ENCODE measurements at places on chromosomes 1 and 21.

GRCh38 chr1:155294520-155295182 is 6.6 kb downstream of the PKLR start:
- no peak for DNase-seq

GRCh38 chr1:46173361-46173856 is 1.5 kb upstream of the TSPAN1 start:
- no peak for DNase-seq

GRCh38 chr1:98749152-98749756 is 87.7 kb downstream of the SNX7 start:
- DNase-seq, result no peak

- DNase-seq, result no peak
Observed at GRCh38 chr1:23557471-23558124, 1.7 kb downstream of the ID3 start.

DNA sequence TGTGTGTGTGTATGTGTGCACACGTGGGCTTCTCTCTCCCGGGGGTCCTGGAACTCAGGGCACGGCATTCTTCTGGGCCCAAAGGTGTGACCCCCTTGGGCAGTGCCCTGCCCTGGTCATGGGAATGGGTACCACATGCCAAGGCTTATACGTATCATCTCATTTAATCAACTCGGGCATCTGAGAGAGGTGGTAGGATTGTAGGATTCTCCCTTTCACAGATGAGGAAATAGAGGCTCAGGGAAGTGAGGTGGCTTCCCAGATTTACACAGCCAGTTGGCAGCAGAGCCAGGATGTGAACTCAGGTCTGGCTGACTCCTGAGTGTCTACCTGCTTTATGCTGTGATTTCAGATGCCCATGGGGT is 15.2 kb downstream of the MYOM3 start:
- DNase-seq, result no peak

- DNase-seq, result no peak
Observed at GRCh38 chr1:87852410-87853161, 523.9 kb downstream of the LMO4 start.

GRCh38 chr1:29832471-29832870 is 596.1 kb downstream of the PTPRU start:
- no peak for DNase-seq

DNA sequence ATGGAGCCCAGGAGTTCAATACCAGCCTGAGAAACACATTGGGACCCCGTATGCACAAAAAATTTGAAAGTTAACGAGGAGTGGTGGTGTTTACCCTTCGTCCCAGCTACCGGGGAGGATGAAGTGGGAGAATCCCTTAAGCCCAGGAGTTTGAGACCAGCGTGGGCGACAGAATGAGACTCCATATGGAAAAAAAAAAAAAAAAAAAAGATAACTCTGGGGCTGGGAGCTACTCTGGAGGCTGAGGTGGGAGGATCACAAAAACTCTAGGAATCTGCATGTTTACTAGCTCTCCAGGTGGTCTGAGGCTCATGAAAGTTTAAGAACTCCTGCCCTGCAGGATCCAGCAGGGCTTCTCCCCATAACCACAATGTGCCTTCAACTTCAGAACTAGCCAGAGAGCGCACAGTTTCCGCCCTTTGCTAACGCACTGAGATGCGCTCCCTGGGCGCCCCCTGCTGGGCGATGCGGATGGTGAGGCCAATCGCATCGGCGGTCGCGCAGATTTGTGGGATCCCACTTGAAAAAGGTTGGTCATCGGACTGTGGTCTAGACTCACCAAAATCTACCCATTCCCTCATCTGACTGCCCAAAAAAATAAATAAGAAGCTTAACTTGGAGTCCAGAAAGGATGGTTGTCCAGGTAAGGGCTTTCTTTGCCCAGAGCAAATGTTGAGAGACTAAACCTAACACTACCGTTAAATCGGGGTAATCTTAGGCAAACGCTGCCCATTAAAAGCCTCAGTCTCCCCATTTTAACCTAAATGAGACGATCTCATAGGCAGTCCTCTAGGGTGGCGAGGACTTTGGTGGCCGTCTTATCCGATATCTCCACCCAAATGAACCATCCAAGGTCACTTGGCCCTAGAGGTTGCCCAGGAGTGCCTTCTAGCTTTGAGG is 8.8 kb downstream of the ZNF683 start:
- peak; percentile 75 for DNase-seq

- no peak for DNase-seq
Observed at GRCh38 chr1:92805216-92805615, 20.3 kb upstream of the EVI5 start.

GRCh38 chr1:54407404-54408146 is 1.4 kb upstream of the SSBP3 start:
- peak; percentile 11 for DNase-seq

GRCh38 chr1:235887676-235888075 is 21.0 kb upstream of the LYST start:
- DNase-seq, result no peak

DNA sequence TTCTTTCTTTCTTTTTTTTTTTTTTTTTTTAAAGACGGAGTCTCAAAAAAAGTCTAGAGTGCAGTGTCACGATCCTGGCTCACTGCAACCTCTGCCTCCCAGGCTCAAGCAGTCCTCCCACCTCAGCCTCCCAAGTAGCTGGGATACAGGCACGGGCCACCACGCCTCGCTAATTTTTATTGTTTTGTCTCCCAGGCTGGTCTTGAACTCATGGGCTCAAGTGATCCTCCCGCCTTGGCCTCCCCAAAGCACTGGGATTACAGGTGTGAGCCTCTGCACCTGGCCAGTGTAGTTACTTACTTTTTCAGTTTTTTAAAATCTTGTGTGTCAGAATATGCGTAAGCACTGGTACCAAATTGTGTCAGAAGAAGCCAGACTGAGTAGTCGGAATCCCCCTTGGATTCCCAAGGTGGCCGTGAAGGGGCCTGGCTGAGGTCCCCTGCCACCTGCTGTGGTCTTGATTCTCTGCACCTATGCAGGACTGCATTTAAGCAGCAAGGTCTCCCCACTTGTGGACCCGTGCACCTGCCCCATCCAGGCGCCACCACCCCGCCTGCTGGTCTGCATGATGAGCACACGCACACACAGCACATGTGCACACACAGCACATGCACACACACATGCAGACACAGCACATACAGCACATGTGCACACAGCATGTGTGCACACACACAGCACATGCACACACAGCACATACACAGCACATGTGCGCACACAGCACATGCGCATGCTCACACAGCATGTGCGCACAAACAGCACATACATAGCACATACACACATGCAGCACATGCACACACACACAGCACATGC is 47.5 kb downstream of the PCNT start:
- no peak for DNase-seq

GRCh38 chr1:63787875-63788274 is 14.1 kb downstream of the ROR1 start:
- DNase-seq, result no peak

DNA sequence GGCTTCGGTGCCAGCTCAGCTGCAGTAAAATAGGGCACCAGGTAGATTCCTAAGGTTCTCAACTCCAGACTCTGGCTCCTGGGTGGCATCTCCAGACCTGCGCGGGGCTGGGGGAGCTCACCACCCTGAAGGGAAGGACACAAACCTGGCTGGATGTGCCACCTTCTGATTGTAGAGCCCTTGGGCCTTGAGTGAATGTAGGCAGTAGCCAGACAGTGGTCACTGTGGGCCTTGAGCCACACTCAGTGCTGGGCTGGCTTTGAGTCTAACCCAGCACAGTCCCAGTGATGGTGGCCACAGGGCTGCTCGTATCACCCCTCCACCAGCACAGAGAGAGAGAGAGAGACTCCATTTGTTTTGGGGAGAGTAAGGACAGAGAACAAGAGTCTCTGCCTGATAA is 38.0 kb upstream of the SH3GLB1 start:
- DNase-seq, result no peak

DNA sequence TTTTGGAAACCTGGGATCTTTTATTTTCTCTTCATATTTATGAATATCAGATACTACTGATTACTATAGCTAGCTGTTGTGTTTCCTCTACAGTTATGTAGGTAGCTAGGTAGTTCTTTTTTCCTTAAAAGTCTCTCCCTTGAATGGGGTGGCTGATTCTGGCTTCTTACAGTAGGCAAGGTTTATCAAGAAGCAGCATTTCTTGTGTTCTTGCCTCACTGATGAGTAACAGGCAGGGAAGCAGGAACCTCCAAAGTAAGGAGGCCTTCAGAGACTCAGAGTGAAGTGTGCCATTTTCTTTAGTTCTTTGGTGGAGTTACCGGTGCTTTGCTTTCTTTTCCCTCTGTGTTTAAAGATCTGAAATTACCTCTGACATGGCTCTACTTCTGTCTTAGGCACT is 56.0 kb downstream of the ZMYM4 start:
- DNase-seq, result no peak

DNA sequence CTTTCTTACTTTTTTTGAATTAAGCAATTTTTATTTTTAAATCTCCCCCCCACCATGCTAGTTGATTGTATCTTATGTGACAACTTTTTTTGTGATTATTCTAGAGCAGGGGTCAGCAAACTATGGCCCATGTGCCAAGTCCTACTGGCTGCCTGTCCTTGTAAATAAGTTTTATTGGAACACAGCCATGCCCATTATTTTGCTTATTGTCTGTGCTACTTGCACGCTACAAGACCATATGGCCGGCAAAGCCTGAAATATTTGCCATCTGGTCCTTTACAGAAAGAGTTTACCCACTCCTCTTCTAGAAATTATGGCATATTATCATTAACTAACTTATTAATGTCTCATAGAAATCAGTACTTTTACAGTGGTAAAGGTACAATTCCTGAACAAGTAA is 51.7 kb downstream of the AK5 start:
- DNase-seq, result no peak

GRCh38 chr21:42384156-42384945 is 11.5 kb downstream of the TMPRSS3 start:
- no peak for DNase-seq

DNA sequence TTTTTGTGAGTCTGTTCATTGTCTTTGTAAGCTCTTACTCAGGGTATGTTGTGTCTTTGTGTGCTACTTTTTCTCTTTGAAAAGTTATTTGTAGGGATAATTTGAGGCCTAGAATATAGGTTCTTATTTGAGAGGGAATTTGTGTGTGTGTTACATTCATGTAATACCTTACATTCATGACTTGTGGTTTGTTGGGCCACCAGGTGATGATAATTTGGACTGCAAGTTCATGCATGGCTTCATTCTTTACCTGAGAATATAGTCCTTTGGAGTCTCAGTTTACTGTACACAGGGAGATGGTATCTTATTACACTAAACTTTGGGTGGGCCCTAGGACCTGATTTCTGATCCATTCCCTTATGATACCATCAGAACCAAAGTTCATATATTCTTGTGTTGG is 51.8 kb upstream of the FASLG start:
- no peak for DNase-seq

DNA sequence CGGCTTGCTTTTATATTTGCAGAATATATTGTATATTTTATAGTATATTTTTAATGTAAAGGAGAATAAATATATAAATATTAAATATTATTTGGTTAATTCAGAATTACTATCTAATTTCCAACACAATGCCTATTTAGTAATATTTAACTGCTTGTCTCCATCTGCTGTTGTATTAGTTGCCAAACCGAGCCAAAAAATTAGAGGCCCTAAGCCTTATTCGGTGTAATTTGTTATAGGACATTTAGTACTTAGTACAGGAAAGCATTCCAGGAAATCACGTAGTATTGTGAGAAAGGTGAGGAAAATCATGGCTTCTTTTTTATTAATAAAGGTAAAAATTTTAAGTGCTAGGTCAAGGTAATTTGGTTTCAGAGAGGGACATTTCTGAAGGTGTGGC is 93.8 kb downstream of the DNM3 start:
- no peak for DNase-seq

- DNase-seq, result no peak
Observed at GRCh38 chr21:37553078-37553481, 186.5 kb downstream of the DYRK1A start.

- no peak for DNase-seq
Observed at GRCh38 chr21:42219606-42220137, 732 bp downstream of the ABCG1 start.

DNA sequence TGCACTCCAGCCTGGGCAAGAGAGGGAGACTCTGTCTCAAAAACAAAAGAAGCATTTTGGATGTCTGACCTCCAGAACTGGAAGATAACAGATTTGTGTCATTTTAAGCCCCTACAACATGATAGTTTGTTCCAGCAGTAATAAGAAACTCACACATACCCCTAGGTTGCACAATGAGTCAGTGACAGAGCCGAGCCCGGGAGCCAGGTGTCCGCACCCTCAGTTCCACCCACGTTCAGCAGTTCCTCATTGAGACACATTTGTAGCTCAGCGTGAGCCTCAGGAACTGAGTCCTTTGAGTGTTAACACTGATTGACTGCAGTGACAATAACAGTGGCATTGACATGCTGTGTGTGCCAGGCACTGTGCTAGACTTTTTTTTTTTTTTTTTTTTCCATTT is 19.8 kb downstream of the LRRC38 start:
- DNase-seq, result no peak

DNA sequence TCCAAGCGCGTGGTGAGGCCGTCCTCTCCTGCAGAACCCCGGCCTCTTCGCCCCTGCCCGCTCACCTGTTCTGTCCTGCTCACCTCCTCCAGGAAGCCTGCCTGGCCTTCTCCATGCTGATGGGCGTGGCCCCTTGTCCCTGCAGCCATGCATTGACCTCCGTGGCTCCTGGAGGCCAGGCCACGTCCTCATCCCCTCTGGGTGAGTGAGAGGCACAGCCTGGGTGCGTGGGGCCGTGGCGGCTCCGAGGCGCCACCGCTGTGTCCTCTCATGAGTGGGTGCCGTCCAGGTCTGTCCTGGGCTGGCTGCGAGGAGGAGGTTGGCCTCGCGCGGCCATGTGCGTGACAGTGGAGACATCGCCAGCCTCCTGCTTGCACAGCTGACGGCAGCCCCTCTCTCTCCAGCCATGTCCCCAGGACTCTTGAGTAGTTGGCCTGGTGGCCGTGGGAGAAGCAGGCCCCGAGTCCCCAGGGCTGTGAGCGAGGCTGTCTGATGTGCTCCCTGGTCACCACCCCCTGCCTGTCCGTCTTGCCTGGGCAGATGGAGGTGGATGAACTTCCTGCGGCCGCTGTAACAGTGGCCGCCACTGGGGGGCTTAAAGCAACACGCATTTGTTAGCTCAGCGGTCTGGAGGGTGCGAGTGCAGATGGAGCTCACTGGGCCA is 58.1 kb downstream of the PRKCZ start:
- no peak for DNase-seq

GRCh38 chr1:171683870-171684269 is 31.4 kb upstream of the MYOC start:
- DNase-seq, result no peak

GRCh38 chr1:2991753-2992495 is 29.3 kb upstream of the ACTRT2 start:
- no peak for DNase-seq

DNA sequence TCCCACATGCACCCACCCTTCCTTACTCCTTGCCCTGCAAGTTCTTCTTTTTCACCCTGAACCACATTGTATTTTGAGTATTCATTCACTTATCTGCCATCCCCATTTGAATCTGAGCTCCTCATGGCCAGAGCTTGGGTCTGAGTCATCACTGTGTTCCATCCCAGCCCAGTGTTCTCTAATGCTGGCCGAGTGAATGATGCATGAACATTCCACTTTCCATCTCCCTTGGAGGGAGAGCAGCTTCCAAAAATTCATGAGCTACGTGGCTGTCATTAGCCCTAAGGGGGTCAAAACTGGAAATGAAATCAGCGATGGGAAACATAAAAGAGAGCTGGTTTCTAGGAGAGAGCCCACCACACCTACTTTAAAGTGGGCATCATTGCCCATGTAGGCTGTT is 187.0 kb upstream of the USP24 start:
- no peak for DNase-seq

Data from activated T-helper 1 cell treated with anti-CD3 and anti-CD28 coated beads, Interleukin-2, amount 50 U/mL, for 16 hours (primary cell).